ENCODE measurements at places on chromosomes 12 and 14. TPM values are rescaled to one million over a fixed set of nuclear protein-coding genes. Genes with fewer than 3 reads are reported as not detected.

DNA sequence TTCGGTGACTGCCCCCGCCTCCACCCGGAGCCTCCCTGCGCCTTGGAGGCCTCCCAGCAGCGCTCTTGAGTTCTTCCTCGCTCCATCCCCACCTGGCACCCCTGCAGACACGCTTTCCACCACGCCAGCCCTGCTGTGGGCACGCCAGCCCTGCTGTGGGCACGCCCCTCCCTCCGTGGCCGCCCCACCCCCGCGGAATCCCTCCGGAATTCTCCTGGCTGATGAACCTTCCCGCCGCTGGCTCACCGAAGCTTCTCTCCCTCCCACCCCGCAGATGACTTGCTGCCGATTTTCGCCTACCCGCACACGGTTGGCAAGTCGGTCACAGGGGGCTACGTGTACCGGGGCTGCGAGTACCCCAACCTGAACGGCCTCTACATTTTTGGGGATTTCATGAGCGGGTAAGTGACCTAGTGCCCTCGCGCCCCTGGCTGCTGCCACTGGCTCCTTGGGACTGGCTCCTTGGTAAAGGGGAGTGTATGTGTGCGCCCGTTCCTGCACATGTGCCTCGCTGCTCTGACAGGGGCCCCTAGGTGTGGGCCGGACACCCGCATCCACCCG is 15.2 kb downstream of the HHIPL1 start:
- peaks cover 4% of the 10 kb centered on the region for H3K27me3 ChIP-seq
- no peak for DNase-seq
- no peaks in the 10 kb centered on the region for H3K36me3 ChIP-seq
- H3K4me1 ChIP-seq: peaks cover 3% of the 10 kb centered on the region
- H3K4me3 ChIP-seq: no peak overlapping the region

DNA sequence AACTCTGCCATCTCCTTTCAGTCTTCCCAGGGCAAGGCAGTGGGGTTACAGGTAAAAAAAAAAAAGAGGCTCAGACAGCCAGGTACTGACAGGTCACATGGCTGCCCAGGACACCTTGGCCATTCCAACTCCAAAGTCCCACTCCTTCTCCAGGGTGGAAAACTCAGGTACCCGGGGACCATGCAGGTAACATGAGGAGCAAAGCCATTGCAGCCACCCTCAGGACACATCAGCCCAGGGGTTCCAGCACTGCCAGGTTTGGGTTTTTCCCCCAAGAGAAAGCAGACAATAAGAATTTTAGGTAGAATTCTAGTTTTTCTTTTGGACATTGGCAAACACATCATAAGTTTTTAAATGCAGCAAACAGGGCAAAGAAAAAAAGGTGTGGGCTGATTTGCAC is 15.3 kb downstream of the FAM222A start:
- peaks cover 44% of the 10 kb centered on the region for H3K4me1 ChIP-seq
- H3K27me3 ChIP-seq: no peaks in the 10 kb centered on the region

CLEC4C gene
- not detected for total RNA-seq

DNA sequence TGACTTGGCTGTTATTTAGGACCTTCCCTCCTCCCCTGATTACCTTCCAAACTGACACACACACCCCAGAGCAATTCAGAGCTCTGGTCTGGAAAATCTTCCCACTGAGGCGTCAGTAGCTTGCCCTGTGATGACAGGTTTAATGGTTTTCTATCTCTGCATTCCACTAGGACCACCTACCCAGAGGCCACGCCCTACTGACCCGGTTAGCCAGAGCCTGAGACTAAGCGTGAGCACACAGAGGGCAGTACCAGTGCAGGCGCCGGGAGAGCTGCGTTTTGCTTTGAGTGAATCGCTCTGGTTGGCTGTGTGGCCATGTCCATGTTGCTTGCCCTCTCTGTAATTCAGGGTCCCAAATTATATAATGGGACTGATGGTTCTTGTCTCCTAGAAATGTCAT is 36.2 kb upstream of the ATP2A2 start:
- no peak overlapping the region for H3K4me3 ChIP-seq
- H3K36me3 ChIP-seq: no peaks in the 10 kb centered on the region
- H3K27ac ChIP-seq: no peak overlapping the region
- H3K4me1 ChIP-seq: peaks cover 39% of the 10 kb centered on the region
- DNase-seq: no peak

DNA sequence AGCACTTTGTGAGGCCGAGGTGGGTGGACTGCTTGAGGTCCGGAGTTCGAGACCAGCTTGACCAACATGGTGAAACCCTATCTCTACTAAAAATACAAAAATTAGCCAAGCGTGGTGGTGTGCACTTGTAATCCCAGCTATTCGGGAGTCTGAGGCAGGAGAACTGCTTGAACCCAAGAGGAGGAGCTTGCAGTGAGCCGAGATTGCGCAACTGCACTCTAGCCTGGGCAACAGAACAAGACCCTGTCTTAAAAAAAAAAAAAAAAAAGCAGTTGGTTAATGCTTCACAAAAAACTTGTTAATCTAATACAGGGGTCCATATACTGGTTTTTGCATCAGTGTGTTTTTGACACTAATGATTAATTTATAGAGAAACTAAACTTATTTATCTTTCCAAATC is 18.5 kb upstream of the SLC7A8 start:
- H3K4me1 ChIP-seq: no peaks in the 10 kb centered on the region
- no peak overlapping the region for H3K27ac ChIP-seq
- no peak overlapping the region for H3K4me3 ChIP-seq

LHX5 gene
- not detected for total RNA-seq

CCDC197 gene
- not detected for total RNA-seq

DNA sequence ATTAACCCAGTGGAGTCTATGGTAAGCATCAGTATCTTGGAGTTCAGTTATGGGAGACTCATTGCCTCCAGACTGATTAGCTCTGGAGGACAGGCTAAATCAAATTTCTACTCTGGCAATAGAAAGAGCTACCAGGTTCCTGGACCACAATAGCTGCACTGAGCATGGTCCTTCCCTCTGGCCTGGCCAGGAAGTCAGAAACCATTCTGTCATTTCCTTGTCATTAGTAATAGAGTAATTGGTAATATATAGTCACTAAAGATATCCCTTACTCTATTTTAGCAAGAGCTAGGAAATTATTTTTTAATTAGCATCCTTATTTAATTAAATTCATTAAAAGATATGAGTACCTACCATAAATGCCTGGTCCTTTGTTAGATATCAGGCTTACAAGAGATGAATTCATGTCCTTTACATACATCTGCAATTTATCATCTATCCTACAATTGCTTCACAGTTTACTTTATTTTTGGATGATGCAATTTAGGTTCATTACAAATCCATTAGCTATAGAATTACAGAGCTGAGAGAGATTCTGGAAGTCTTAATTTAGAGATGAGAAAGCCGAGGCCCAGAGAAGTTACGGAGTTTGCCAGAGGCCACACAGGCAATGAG is 23.7 kb upstream of the TDRD9 start:
- H3K36me3 ChIP-seq: no peaks in the 10 kb centered on the region
- no peak overlapping the region for H3K27ac ChIP-seq
- H3K4me3 ChIP-seq: no peak overlapping the region
- no peak for DNase-seq

- H3K27me3 ChIP-seq: no peaks in the 10 kb centered on the region
- H3K4me1 ChIP-seq: peaks cover 22% of the 10 kb centered on the region
- H3K27ac ChIP-seq: no peak overlapping the region
- no peak overlapping the region for H3K4me3 ChIP-seq
Observed at GRCh38 chr14:100434911-100435438, 111.8 kb downstream of the SLC25A47 start.

DNA sequence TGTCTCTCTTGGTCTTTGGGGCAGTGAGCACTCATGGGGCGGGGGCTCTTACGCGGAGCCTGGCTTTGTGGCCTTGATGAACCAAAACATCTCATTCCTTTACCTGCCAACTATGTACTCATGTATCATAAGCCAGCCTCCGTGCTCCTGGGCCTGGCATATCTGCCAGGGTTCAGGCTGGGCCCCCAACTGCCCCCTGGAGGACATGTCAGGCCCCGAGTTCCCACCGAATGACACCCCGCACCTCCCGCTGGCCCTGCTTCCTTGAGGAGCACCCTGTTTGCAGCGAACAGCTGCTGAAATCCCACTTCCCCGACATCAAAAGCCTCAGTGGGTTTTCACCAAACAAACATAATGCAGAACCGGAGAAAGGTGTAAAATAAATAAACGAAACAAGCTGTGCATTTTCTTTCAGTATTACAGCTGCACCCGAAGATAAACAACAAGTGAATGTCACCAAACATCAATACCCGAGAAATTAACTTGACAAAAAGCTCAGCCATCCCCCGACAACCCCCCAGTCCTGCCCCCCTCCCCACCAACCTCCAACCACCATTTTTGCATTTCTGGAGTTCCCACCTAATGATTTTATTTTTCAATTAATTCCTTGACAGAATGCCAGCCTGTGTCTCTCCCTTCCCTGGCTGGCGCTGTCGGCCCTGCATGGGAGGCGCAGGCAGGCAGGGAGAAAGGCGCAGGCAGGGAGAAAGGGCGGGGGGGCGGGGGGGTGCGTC is 139.2 kb downstream of the RBM19 start:
- H3K27me3 ChIP-seq: no peaks in the 10 kb centered on the region
- no peak overlapping the region for H3K4me3 ChIP-seq
- no peaks in the 10 kb centered on the region for H3K4me1 ChIP-seq
- no peak for DNase-seq
- no peak overlapping the region for H3K27ac ChIP-seq
- H3K36me3 ChIP-seq: no peaks in the 10 kb centered on the region

DNA sequence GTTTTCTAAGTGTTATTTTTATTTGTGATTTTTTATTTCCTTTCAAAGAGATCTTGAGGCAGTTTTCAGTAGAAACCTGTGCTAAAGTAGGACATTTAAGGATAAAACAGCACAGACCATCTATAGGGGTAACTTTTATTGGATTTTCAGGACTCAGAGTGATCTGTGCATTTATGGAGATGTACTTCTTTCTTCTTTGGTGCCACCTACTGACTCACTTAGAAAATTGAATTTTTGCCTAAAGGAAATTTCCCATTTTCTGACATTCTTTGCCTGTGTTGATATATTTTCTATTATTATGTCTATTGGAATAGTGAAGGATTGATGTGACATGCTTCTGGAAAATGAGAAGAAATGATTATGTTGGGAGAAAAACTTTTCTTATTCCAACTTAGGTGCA is 113.0 kb downstream of the UNC79 start:
- H3K27me3 ChIP-seq: no peaks in the 10 kb centered on the region
- no peak overlapping the region for H3K4me3 ChIP-seq
- no peaks in the 10 kb centered on the region for H3K36me3 ChIP-seq
- no peak for DNase-seq
- no peaks in the 10 kb centered on the region for H3K4me1 ChIP-seq
- no peak overlapping the region for H3K27ac ChIP-seq

CEBPE gene
- total RNA-seq: not detected

DNA sequence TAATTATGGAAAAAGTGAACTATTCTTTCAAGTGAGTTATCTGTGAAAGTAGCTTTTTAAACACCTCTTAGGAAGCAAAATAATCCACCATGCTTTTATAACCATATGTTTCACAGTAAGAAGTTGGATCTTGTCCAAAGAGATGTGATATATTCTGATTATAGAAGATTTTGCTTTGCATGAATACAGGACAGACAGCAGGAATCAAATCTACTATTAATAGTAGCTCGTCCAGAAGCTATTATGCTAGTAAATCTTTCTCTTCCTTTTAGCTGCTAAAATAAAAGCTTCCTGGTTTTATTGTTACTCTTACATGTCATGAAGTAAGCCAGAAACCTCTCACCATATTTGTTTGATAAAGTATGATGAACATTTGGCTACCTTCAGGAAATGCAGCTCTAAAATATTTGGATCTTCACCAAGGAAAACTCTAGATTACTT is 257.0 kb downstream of the IPO8 start:
- H3K4me3 ChIP-seq: no peak overlapping the region
- H3K36me3 ChIP-seq: no peaks in the 10 kb centered on the region
- H3K27ac ChIP-seq: no peak overlapping the region
- H3K27me3 ChIP-seq: no peaks in the 10 kb centered on the region
- no peak for DNase-seq

RNF34 gene
- 25.9 TPM for total RNA-seq

DNA sequence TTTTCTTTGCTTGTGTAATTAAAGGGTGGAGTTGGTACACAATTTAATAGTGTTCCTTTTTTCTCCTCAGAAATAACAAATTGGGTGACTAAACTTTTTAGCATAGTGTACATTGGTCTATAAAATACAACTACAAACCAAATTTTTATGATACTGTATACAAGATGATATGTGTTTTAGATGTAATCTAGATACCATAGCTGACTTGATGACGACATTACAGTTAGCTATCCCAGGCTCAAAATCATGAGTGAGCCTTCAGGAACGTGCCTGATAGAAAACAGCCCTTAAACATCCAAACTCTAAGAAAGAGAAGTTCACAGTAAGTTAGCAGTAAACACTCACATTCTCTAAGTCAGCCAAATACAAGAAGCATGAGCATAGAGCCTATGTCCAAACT is 99.0 kb upstream of the SSTR1 start:
- DNase-seq: no peak
- H3K27ac ChIP-seq: no peak overlapping the region
- no peaks in the 10 kb centered on the region for H3K27me3 ChIP-seq
- H3K4me1 ChIP-seq: no peaks in the 10 kb centered on the region
- no peak overlapping the region for H3K4me3 ChIP-seq

- H3K27me3 ChIP-seq: no peaks in the 10 kb centered on the region
- no peaks in the 10 kb centered on the region for H3K4me1 ChIP-seq
- H3K36me3 ChIP-seq: no peaks in the 10 kb centered on the region
- H3K27ac ChIP-seq: no peak overlapping the region
- no peak overlapping the region for H3K4me3 ChIP-seq
- DNase-seq: no peak
Observed at GRCh38 chr12:5546616-5547015, 114.7 kb downstream of the NTF3 start.

GUCY2C gene
- not detected for total RNA-seq

- H3K4me3 ChIP-seq: no peak overlapping the region
- H3K27ac ChIP-seq: no peak overlapping the region
- no peaks in the 10 kb centered on the region for H3K36me3 ChIP-seq
- H3K4me1 ChIP-seq: peaks cover 9% of the 10 kb centered on the region
- no peaks in the 10 kb centered on the region for H3K27me3 ChIP-seq
Observed at GRCh38 chr14:73467800-73468199, 9.5 kb upstream of the NUMB start.

DNA sequence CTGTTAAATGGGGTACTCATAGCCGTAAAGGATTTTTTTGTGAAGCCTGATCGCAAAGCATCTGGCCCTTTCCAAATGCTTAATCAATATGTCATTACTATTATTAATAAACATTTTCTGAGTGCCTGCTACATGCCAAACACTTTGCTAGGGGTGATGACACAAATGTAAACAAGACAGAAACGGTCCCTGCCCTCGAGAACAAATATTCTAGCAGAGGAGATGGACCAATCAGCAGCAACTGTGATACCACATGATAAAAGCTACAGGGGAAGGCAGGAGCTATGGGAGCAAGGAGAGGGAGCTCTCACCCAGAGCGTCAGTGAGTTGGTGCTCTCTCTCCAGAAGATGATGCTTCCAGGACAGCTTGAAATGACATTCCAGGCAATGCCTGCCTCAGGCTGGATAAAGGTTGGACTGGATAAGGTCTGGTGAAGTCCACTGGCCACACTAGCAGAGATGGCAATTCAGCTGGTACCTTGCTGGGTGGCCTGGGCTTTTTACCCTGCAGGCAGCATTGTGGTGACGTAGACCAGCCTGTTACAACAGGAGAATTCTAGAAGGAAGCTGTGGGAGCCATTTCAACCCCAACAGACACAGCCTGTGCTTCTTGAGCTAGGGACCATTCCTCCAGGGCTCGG is 41.1 kb downstream of the ERH start:
- H3K27me3 ChIP-seq: no peaks in the 10 kb centered on the region
- H3K4me3 ChIP-seq: no peak overlapping the region
- no peak for DNase-seq
